ENCODE measurements at places on chromosomes 1 and 21.
A peak's percentile ranks its signal among the peaks of the same experiment; 100 is the strongest.

- peaks cover 13% of the 10 kb centered on the region for H3K4me1 ChIP-seq
- no peaks in the 10 kb centered on the region for H3K36me3 ChIP-seq
- H3K27me3 ChIP-seq, result peaks cover 2% of the 10 kb centered on the region
- H3K4me3 ChIP-seq, result no peak overlapping the region
These were observed 204.3 kb downstream of the SMYD3 start for GRCh38 chr1:246302711-246303317.

DNA sequence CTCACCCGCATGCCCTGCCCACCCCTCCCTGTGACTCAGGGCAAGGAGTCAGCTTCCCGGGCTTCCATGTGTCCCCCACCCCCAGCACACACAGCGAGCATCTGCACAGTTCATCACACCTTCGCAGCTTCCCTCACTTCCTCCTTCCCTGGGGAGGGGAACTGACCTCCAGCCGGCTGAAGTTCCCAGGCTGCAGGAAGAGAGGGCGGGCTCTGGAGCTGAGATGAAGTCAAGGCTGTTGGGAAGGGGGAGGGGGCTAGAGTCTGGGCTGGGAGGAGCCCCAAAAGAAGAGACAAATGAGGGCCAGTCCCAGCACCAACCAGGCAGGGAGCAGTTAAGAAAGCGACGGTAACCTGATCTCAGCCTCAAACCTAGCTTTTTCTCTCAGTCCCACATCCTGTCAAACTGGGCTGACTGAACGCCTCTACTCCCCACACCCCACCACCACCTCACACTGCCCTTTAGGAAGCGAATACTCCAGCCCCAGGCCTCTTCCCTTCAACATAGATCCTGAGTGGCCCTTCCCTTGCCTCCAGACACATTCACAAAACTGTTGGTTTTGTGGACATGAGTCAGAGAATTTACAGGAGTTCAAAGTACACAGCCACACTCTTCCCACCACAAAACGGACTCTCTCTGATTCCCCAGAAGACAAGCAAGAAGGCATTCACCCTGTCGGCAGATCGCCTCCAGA, 1.8 kb downstream of the RHOC start:
- peaks cover 39% of the 10 kb centered on the region for H3K36me3 ChIP-seq
- H3K27me3 ChIP-seq, result peaks cover 27% of the 10 kb centered on the region
- DNase-seq, result peak; percentile 78
- H3K4me1 ChIP-seq, result peaks cover 60% of the 10 kb centered on the region
- H3K27ac ChIP-seq, result peak overlapping the region; percentile 91

DNA sequence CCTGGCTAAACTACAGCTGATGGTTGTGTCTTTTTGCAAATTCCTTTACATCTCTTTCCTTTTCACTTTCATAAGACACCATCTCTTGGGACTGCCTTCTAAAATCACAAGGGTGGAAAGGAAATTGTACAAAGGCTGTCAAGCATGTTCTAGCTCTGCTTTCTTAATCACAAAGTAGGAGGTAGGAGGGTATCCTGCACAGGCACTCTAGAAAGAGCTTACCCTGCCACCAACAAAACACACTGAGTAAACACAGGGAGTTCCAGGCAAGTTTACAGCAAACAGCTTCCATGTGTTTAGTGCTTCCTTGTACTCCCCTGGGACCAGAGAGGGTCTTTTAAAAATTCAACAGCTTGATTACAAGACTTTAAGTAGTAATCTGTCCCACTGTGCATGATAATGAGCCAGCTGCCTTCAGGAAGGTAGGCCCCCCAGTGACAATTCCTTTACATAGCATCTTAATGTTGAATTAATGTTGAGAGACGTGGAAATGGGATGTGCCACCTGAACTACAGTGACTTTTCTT, 2.4 kb downstream of the PLPP3 start:
- H3K27me3 ChIP-seq, result peaks cover 4% of the 10 kb centered on the region
- peak overlapping the region; percentile 99 for H3K4me3 ChIP-seq
- H3K27ac ChIP-seq, result peak overlapping the region; percentile 50
- H3K36me3 ChIP-seq, result no peaks in the 10 kb centered on the region
- DNase-seq, result peak; percentile 15

DNA sequence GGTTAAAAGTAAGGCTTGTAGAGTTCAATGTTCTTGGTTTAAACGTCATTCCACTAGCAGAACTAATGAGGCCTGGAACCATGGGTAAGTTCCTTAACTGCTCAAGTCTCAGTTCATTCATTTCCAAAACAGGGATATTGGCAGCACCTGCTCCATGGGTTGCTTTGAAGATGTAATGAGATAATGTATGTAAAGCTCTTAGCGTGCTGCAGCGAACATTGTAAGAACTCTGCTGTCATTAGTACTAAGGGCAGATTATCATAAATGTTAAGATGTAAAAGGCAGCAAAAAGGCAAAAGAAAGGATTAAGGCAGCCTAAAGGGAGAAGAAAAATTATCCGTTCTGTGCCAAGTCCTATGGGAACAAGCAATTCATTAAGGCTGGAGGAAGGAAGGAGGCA, 129.1 kb upstream of the NGF start:
- no peak overlapping the region for H3K4me3 ChIP-seq
- no peak overlapping the region for H3K27ac ChIP-seq
- no peaks in the 10 kb centered on the region for H3K36me3 ChIP-seq
- no peak for DNase-seq

GRCh38 chr1:58249737-58250586, 296.6 kb downstream of the OMA1 start:
- peak; percentile 47 for DNase-seq
- no peak overlapping the region for H3K27ac ChIP-seq
- H3K27me3 ChIP-seq, result peaks cover 6% of the 10 kb centered on the region
- no peaks in the 10 kb centered on the region for H3K36me3 ChIP-seq

DNA sequence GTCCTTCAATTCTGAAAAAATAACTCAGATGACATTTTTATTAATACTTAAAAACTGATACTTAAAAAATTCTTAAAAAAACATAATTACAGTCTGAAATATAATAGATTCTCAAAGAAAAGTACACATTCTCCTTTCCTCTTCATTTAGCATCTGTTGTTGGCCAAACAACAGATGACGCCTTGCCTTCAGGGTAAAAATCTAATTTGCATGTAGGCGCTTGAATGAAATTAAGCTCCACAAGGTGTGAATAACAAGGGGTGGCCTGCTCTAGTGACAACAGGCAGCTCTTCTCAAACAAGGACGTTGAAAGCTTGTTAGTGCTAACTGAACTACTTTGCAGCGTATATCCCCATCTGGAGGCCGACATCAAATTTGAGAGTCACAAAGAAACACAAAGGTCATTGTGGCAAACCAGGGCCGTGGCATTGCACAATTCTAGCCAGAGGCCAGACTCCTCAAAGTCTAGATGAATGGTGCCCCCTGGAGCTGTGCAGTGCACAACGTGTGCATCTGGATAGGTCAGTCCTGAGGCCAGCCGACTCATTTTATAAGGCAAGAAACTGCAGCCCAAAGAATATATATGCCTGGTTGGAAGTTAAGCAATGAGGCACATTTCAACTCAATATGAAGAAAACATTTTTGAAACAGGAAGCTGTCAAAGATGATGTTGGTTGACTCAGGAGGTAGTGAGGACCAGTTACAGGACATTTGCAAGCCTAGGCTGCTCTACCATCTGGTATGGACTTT, 459.2 kb upstream of the RUNX1 start:
- no peaks in the 10 kb centered on the region for H3K36me3 ChIP-seq
- no peak overlapping the region for H3K27ac ChIP-seq
- DNase-seq, result peak; percentile 63
- no peaks in the 10 kb centered on the region for H3K27me3 ChIP-seq
- peaks cover 29% of the 10 kb centered on the region for H3K4me1 ChIP-seq

DNA sequence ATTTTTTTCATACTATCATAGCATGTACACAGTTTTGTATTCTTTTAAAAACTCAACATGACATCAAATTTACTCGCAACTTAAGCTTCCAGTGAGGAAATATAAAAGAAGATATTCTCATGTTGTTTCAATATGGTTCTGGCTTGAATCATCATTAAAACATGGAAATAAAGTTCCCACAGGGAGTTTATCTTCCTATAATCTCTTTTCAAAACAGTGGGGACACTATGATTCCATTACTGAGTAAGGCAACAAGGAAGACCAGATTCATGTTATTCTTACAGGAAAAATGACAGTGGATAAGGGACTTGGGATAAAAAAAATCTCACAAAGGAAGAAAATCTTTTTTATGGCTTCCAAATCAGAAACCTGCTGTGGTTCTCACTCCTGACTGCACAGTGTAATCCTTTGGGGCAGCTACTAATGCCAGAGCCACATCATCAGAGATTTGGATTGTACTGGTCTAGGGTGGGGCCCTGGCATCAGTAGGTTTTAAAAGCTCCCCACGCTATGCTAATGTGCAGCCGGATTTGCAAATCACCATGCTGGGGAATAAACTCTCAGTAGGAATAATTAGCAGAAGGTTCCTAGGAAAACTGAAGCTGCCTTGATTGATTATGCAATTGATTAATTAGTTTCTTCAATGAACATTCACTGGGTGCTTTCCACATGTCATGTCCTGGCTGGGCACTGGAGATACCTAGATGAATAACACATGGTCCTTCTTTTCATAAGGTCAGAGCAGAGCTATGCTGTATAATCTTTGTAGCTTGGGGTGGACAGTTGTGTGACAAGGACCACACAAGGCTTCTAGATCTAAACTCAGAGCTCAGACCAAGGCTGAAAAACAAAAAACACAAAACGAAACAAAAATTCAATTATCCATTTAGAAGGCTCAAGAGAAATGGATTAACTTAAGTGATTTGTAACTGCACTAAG, 71.1 kb upstream of the C8B start:
- H3K36me3 ChIP-seq, result no peaks in the 10 kb centered on the region
- no peak overlapping the region for H3K27ac ChIP-seq
- no peak overlapping the region for H3K4me3 ChIP-seq
- no peak for DNase-seq
- peaks cover 2% of the 10 kb centered on the region for H3K27me3 ChIP-seq

GRCh38 chr1:182834326-182834725, 4.8 kb upstream of the DHX9 start:
- H3K4me3 ChIP-seq, result no peak overlapping the region
- no peak overlapping the region for H3K27ac ChIP-seq
- H3K36me3 ChIP-seq, result peaks cover 4% of the 10 kb centered on the region

Data from endothelial cell (in vitro differentiated cells).